Activated CD4-positive, alpha-beta memory T cell treated with anti-CD3 and anti-CD28 coated beads for 36 hours (primary cell): ENCODE measurements at places on chromosomes 12 and 14.

- no peak for DNase-seq
Measured at GRCh38 chr12:3755898-3756297, 3.0 kb upstream of the CRACR2A start.

- DNase-seq: no peak
Measured at GRCh38 chr12:43551971-43552559, at the start of gene ADAMTS20. TSS of gene ADAMTS20 (minus strand) at chr12:43552203. CDS start at chr12:43551921, 282 bp downstream.

GRCh38 chr12:57219993-57220754 lies 3.6 kb downstream of the NXPH4 start:
- no peak for DNase-seq

DNA sequence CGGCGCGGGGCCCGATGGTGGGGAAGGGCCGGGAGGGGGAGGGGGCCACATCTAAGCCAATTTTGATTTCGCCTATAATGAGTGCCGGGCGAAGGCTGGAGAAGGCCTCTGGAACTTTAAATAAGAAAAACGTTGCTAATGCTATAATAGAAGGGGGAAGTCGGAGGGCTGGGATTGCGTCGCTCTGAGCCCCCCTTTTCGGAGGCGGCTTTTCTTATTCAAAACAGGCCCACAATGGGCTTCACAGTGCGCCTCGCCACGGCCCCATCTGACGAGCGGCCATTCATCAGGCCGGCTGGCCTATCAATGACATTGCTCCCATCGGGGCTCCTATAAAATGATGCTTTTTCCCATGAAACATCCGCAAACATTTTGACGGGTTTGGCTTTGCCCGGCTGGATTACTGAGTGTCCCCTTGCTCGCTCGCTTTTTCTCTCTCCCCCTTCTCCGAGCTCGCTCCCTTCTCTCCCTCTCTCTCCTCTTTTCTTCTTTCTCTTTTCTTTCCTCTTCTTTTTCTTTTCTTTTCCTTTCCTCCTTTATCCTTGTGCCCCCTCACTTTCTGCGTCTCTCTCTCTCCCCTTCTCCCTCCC lies at the start of gene RFX4:
RFX4 (plus strand) TSS at position 364 of the 590 bp plus-strand sequence. CDS start 317 bp downstream, outside the sequence.
- DNase-seq: no peak

- DNase-seq: no peak
Measured at GRCh38 chr14:54976316-54976715, 50.6 kb downstream of the WDHD1 start.

DNA sequence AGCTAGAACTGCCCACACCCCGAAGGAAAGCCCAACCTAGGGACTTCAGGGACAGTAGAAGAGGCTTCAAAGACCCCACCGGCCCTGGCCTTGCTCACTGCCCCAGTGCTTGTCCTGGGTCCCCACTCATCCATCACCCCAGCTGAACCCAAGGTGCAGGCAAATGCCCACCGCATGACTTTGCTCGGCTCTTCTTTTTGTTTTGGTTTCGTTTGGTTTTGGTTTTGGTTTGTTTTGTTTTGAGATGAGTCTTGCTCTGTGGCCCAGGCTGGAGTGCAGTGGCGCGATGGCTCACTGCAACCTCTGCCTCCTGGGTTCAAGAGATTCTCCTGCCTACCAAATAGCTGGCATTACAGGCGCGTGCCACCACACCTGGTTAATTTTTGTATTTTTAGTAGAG lies 9.0 kb downstream of the CCDC85C start:
- peak; percentile 75 for DNase-seq
